ENCODE measurements at places on chromosomes 3 and 15. TPM values are rescaled to one million over a fixed set of nuclear protein-coding genes. Genes with fewer than 3 reads are reported as not detected.

DNA sequence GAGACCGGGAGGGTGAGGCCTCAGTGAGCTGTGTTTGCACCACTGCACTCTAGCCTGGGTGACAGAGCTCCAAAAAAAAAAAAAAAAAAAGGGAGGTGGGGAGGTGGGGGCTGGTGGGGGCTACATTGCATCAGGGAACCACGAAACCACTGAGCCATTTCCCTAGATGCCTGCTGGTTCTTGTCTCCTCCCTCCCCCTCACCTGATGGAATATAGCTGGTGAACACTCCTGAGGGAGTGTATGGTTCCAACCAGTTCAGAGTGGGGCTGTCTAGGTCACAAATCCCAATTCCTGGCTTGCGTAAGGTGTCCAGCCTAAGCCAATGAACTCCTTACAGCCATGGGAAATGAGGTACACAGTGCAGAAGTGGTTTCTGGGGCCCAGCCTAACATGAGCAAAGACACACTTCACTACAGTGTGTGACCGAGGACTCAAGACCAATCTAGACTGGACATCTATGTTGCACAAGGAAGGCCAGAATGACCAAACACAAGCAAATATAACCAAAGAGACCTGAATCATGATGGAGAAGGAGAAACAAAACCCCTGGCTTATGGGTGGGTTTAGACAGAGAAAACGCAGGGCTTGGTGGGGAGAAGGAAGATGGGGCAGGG, 39.1 kb upstream of the OSBPL11 start:
- H3K36me3 ChIP-seq, result no peaks in the 10 kb centered on the region
- DNase-seq, result no peak
- H3K27me3 ChIP-seq, result no peaks in the 10 kb centered on the region
- H3K4me3 ChIP-seq, result no peak overlapping the region
- no peaks in the 10 kb centered on the region for H3K4me1 ChIP-seq

DNA sequence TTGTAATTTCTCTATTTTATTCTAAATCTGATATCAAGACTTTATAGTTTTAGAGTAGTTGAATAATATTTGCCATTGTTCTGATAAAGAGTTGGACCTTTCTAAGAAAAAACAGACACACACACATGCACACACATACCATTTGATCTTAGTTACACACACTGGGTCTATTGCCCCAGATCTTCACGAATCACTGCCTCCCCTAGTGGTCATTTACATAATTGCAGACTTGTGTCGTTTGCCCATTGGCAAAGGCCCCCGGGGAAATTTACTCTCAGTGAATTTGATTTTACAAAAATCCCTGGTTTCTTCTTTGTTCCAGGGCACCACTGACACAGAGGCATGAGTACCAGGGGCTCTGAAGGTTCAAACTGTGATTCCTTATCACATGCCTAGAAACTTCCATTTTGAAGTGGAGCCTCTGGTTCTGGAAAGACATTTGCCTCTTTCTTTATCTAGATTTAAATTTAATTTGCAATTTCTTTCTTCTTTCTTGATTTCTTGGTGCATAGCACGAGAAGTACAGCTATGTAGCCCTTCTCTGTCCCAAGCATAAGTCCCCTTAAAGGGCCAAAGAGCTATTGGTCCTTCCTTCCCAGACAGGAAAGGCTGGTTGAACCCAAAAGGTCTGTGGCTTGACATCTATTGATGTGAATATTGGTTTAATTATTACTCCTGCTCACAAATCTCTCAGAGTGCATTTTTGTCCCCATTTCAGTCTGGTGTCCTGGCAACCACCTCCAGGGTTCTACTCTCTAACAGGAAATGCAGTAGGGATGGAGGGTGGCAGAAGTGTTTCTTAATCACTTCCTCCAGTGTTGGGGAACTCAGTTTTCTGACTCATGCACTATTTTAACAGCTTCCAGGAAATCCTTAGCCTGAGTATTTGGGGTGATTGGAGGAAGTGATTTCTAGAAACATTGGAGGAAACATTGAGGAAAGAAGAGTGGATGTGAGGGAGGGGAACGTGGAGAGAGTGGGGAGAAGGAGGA, 32.4 kb upstream of the SLC6A11 start:
- H3K4me3 ChIP-seq, result no peak overlapping the region
- no peak overlapping the region for H3K27ac ChIP-seq
- peak; percentile 67 for DNase-seq
- no peaks in the 10 kb centered on the region for H3K4me1 ChIP-seq
- H3K27me3 ChIP-seq, result peaks cover 47% of the 10 kb centered on the region

GRCh38 chr15:59105854-59106253, 908 bp downstream of the CCNB2 start:
- no peak for DNase-seq
- peak overlapping the region; percentile 86 for H3K4me3 ChIP-seq

DNA sequence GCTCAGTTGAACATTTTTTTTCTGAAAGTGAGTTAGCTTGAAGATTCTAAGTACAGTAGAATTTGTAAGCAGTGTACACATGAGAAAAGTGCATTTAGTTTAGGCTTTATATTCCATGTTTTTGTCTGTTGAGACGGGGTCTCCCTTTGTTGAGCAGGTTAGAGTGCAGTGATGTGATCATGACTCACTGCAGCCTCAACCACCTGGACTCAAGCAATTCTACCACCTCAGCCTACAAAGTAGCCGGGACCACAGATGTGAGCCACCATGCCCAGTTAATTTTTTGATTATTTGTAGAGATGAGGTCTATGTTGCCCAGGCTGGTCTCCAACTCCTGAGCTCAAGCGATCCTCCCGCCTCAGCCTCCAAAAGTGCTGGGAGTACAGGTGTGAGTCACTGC, 5.3 kb upstream of the CSNK1G1 start:
- H3K4me1 ChIP-seq, result no peaks in the 10 kb centered on the region
- H3K27ac ChIP-seq, result no peak overlapping the region
- no peaks in the 10 kb centered on the region for H3K27me3 ChIP-seq
- no peak overlapping the region for H3K4me3 ChIP-seq
- no peak for DNase-seq
- H3K36me3 ChIP-seq, result peaks cover 9% of the 10 kb centered on the region

DNA sequence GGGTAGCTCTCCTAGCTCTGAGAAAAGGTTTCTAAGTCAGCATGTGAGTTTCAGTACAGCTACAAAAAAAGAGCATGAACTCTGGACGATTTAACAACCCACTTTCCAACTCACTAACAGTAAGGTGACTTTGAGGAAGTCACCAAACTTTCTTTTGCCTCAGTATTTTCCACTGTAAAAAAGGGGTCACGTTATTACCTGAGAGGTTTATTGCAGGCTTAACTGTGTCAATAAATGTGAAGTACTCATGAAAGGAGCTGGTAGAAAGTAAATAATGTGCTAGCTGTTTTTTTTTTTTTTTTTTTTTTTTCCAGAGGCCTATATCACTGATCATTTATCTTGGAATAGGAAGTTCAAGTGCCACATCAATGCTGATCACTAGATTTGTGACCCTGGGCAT, 89.3 kb downstream of the PLSCR2 start:
- H3K27me3 ChIP-seq, result no peaks in the 10 kb centered on the region
- no peak overlapping the region for H3K27ac ChIP-seq
- no peaks in the 10 kb centered on the region for H3K36me3 ChIP-seq
- H3K4me1 ChIP-seq, result no peaks in the 10 kb centered on the region
- no peak overlapping the region for H3K4me3 ChIP-seq
- DNase-seq, result no peak

- H3K27me3 ChIP-seq, result no peaks in the 10 kb centered on the region
- no peaks in the 10 kb centered on the region for H3K36me3 ChIP-seq
- no peak for DNase-seq
- no peak overlapping the region for H3K27ac ChIP-seq
These were observed 364.7 kb downstream of the EPHB1 start for GRCh38 chr3:135159681-135160247.

- no peaks in the 10 kb centered on the region for H3K27me3 ChIP-seq
- no peak for DNase-seq
- no peaks in the 10 kb centered on the region for H3K4me1 ChIP-seq
- H3K27ac ChIP-seq, result no peak overlapping the region
- no peak overlapping the region for H3K4me3 ChIP-seq
These were observed 42.5 kb upstream of the PRR20G start for GRCh38 chr3:127330385-127330784.

DNA sequence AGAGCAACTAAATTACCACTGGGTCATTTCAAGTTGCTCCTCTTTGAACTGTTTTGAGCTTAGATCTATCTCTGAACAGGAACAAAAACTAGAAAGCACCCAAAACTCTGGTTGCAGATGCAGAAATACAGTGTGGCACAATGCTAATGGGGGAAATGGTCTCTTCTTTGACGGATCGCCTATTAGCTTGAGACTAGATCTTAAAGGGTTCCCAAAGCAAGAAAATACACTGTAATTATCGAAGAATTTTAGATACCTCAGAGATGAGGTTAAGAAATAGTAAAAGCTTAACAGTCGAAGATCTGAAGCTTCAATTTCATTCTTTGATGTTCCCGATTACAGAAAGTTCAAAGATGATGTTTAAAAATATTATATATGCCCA, 818 bp downstream of the PPP1R2 start:
- peaks cover 12% of the 10 kb centered on the region for H3K4me1 ChIP-seq
- H3K27ac ChIP-seq, result no peak overlapping the region
- no peak for DNase-seq
- no peaks in the 10 kb centered on the region for H3K36me3 ChIP-seq

DNA sequence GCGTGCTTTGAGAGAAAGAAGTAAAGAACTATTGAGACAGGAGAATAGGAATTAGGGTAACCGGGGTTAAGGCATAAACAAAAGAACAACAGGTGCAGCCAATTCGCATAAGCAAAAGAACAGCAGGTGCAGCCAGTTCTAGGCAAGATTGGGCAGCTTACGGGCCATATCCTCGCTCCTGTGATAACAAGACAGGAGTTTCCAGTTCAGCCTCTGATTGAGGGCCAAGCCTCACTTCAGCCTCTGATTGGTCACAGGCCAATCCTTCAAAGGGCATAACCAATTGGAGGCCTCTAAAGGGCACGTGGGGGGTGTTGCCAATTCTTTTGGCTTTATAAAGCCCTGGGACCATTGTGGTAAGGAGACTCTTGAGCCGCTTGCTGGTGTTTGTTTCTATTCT, 143.5 kb downstream of the GADL1 start:
- H3K36me3 ChIP-seq, result no peaks in the 10 kb centered on the region
- peaks cover 21% of the 10 kb centered on the region for H3K4me1 ChIP-seq
- peak; percentile 77 for DNase-seq

DNA sequence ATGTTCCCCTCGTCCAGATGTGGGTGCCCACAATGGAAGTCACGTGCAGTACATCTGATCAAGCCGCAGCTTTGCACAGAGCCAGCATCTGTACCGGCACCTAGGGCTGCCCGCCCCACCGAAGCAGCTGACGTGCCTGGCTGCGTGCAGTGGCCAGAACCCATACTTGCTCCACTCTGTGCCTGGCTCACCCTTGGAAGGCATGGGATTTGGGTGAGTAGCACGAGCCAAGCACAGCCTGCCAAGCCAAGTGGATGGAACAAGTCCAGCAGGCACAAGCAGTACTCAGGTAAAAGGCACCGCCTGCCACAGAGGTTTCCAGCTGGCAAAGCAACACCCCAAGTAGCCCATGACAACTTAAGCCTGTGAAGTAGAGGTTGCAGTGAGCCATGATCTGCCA, 261.3 kb downstream of the TBC1D5 start:
- no peaks in the 10 kb centered on the region for H3K4me1 ChIP-seq
- H3K27me3 ChIP-seq, result no peaks in the 10 kb centered on the region
- DNase-seq, result no peak
- H3K36me3 ChIP-seq, result no peaks in the 10 kb centered on the region
- H3K4me3 ChIP-seq, result no peak overlapping the region

DNA sequence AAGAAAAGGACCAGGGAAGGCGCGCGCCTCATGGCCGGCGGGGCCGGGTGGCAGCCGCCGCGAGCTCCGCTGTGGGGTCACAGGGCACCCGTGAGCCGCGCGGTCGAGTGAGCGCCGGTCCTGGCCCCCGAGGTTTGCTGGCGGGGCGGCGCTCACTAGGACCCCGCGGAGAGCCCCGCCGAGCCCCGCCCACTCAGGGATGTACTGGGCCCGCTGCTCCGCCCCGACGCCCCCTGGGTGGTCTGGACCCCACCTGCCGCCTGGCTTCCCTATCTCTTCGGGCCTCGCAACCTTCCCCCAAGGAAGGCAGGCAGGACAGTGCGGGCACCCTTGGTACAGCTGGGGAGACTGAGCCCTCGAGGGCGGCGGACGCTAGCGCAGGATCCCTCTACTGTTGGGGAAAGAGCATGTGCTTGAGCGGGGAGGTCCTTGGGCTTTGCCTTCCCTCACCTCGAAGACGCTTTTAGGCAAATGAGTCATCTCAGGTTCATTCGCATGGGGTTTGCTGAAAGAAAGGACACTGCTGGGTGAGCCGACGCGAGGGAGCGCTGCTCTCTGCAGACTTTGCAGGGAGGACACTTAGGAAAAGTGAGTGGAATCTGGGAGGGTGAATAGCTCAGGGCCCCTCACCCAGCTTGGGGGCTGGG, at the start of gene CHRNB4:
Gene CHRNB4, minus strand, starts transcription at position 109 of the 647 bp plus-strand sequence. Its CDS starts 77 bp downstream, at position 32.
- peaks cover 6% of the 10 kb centered on the region for H3K4me1 ChIP-seq
- peak within 1 kb of the TSS; percentile 64 for H3K4me3 ChIP-seq
- no peak within 1 kb of the TSS for H3K27ac ChIP-seq
- H3K27me3 ChIP-seq, result peaks cover 30% of the 10 kb centered on the region
- DNase-seq, result peak; percentile 92

The COPG1 gene
- total RNA-seq, result 65.4 TPM

The GRK7 gene
- not detected for total RNA-seq

DNA sequence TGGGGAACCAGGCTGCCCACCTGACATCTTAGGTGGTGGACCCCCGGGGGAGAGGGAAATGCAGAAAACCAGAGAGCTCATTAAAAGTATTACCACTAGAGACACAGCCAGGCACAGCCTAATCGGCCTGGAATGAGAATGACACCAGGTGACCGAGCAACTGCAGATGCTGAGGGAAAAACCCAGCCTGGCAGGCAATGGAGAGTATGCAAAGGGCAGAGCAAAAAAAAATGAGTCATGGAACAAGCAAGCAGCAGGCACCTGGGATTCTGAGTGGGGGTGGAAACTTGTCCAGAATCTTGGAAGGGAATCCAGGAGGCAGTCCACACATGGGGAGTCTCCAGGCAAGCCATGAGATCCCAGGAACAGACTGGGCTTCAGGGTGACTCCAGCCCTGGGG, 183.7 kb upstream of the LRRN1 start:
- no peaks in the 10 kb centered on the region for H3K27me3 ChIP-seq
- H3K36me3 ChIP-seq, result no peaks in the 10 kb centered on the region
- no peak for DNase-seq
- H3K27ac ChIP-seq, result no peak overlapping the region
- H3K4me1 ChIP-seq, result no peaks in the 10 kb centered on the region

The WDR72 gene
- total RNA-seq, result 2.3 TPM

DNA sequence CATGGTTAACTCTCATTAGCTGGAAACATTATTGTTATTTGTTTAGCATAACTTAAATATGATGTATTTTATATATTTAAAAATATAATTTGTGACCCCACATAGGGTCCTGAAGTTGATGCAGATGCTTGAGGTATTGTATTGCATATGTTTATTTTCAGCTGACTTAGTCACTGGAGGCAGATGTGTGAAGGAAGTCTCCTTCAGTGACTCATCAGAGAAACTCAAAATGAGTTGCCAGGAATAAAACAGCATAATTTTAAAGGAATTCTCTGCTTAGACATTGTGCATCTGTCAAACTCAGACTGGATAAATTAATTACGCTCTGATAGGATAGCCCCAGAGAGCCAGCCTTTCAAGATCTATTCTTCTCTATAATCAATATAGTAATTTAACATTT, 7.9 kb upstream of the OR4F6 start:
- H3K27me3 ChIP-seq, result no peaks in the 10 kb centered on the region
- H3K4me1 ChIP-seq, result no peaks in the 10 kb centered on the region
- no peak overlapping the region for H3K27ac ChIP-seq
- H3K36me3 ChIP-seq, result no peaks in the 10 kb centered on the region
- no peak overlapping the region for H3K4me3 ChIP-seq

Data from neural progenitor cell (in vitro differentiated cells).